Kidney (tissue), 22 donors: ENCODE measurements at places on chromosomes 5 and 9.

- peak; percentile 78 for DNase-seq
Measured at GRCh38 chr5:135891791-135892190, 3.9 kb downstream of the IL9 start.

- peak; percentile 92 for DNase-seq
Measured at GRCh38 chr5:172902497-172903472, 56.4 kb upstream of the RPL26L1 start.

DNA sequence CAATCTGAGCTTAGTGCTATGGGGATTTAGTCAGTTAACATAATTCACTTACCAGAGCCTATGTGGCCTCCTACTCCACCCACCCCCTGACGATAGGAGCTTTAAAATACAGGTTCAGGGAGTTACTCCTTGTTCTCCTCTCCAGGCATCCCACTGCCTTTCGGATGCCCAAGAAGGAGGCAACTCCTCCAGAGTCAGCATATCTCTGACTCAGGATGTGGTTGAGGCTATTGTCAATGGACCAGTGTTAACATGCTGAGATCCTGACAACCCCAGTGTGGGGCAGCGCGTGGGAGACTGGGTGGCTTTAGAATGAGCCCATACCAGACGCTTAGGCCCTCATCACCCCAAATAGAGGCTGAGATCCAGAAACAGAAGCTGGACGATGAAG, 27.4 kb downstream of the BICD2 start:
- no peak for DNase-seq

GRCh38 chr5:76669245-76669644, 46.0 kb upstream of the F2RL2 start:
- no peak for DNase-seq

GRCh38 chr9:17402309-17402708, 176.6 kb upstream of the SH3GL2 start:
- DNase-seq, result no peak

- no peak for DNase-seq
Measured at GRCh38 chr9:134413112-134413715, 87.0 kb downstream of the RXRA start.

GRCh38 chr5:157596487-157596886, 20.9 kb upstream of the ADAM19 start:
- DNase-seq, result no peak

GRCh38 chr5:110264661-110265060, 461.8 kb downstream of the TMEM232 start:
- no peak for DNase-seq
